T-helper 2 cell (primary cell): ENCODE measurements at places on chromosomes 12 and 14.

DNA sequence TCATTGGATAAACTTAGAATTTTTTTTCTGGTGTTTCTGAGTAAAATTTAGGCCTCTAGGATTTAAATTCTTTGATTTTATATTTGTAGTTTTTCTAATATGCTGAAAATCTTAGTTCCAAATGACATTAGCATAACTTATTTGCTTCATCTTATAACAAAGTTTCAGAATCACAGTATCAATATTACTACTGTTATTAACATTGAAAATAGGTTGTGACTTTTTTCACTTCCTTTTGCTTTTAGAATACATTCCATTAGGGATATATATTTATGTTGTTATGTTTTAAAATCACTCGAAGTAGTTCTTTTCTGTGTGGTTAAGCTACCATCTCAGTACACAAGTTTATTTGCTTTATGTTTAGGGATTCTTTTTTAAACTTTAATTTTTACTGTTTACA is 12.8 kb downstream of the RAB3IP start:
- DNase-seq: no peak

DNA sequence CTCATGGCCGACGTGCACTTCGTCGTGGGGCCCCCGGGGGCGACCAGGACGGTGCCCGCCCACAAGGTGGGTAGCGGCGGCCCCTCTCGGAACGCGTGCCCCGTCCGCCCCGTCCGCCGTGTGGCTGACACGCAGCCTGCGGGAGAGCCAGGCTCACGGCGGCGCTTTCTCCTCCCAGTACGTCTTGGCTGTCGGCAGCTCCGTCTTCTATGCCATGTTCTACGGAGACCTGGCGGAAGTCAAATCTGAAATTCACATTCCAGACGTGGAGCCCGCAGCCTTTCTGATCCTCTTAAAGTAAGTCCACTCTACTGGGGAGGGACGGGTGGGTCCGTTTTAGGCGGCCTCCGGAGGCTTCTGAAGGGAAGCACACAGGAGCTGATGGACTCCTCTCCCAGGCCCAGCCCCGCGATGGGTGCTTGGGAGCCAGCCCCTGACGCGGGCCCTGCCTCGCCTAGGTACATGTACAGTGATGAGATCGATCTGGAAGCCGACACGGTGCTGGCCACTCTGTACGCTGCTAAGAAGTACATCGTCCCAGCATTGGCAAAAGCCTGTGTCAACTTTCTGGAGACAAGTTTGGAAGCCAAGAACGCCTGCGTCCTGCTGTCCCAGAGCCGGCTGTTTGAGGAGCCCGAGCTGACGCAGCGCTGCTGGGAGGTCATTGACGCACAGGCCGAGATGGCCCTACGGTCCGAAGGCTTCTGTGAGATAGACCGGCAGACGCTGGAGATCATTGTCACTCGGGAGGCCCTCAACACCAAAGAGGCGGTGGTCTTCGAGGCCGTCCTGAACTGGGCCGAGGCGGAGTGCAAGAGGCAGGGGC is 1.1 kb downstream of the BTBD6 start:
- DNase-seq: no peak

DNA sequence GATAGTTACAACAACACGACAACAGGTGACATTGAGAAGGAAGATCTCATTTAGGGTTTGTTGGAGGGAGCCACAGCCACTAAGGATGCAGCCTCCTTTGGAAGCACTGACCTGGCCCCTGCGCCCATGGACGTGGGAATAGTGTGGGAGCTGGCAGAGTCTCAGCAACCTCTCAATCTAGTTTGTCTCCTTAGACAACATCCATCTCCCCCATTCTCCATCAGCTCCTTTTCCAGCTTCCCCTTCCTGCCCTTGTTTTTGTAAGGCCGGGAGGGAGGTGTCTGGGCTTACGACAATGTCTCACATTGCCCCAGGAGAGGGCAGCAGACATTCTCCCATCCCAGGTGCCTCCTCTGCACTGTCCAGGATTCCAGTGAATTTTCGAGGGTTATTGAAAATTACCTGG is 170.2 kb upstream of the PZP start:
- no peak for DNase-seq

- no peak for DNase-seq
Observed at GRCh38 chr14:20563971-20564370, 3.1 kb upstream of the RNASE9 start.

DNA sequence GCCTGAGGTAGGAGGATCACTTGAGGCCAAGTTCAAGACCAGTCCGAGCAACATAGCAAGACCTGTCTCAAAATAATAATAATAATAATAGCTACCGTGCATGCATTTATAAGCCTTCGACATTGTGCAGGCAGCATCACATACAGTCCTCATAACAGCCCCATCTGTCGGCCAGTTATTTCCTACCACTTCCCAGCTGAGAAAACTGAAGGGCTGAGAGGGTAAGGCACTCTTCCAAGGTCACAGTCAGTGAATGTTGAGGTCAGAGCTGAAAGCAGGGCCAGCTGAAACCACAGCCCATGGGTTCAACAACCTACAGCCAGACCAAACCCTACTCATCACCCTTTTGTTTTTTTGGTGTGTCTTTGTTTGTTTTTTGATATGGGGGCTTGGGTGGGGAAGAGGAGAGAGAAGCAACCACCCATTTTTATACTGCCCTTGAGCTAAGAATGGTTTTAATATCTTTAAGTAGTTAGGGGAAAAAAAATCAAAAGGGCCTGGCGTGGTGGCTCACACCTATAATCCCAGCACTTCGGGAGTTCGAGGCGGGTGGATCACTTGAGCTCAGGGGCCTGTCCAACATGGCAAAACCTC is 16.8 kb upstream of the ITPK1 start:
- peak; percentile 37 for DNase-seq

DNA sequence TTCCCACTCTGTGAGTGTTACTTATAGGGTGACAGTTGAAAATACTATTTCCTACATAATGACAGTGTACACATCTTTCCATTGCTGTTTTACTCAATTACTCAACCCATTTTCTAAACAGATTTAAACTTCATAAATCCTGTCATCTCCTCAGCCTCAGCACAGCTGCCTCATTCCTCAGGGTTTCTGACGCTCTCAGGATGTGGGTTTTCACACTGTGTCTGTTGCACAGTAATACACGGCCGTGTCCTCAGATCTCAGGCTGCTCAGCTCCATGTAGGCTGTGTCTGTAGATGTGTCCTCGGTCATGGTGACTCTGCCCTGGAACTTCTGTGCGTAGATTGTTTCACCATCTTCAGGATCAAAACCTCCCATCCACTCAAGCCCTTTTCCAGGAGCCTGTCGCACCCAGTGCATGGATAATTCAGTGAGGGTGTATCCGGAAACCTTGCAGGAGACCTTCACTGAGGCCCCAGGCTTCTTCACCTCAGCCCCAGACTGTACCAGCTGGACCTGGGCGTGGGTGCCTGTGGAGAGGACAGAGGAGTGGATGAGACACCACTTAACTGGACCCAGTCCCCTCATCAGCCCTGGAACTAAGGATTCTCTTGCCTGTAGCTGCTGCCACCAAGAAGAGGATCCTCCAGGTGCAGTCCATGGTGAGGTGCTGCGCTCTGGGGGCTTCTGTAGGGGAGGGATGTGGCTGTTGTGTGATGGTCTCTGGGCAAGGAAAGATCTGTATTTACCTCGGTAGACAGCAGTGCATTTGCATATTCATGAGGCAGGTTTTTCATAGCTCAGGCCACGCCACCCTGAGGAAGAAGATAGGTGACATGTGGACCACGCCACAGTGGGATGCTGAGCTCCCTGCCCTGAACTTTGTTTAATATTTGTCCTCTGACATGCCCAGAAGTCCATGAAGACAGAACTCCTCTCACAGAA is 750.2 kb downstream of the TMEM121 start:
- DNase-seq: peak; percentile 70

DNA sequence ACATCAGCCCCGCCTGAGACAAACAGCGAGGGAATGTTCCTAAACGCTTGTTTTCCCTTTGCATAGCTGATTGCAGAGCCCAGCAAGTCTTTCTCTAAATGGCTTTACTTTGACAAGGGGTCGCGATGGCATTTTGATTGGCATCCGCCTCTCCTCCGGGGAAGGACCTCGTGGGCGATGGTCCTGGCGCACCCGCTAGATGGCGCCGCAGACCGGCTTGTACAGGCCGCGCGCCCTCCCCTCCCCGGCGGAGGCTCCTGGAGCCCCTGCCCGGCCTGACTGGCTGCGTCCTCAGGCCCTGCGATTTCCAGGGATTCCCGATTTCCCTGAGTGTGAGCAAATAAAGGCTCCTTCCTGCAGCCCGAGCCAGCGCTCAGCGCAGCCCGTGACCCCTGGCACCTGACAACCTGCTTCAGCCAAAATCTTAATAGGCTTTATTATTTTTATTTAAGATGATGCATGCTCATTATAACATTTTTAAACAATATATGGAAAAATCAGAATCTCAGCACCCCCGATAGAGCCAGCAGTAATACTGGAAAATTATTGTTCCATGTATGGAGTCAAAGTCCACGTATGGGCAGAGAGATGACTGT is 468.3 kb downstream of the AACS start:
- no peak for DNase-seq

- no peak for DNase-seq
Observed at GRCh38 chr12:111673503-111673902, 12.3 kb downstream of the BRAP start.

DNA sequence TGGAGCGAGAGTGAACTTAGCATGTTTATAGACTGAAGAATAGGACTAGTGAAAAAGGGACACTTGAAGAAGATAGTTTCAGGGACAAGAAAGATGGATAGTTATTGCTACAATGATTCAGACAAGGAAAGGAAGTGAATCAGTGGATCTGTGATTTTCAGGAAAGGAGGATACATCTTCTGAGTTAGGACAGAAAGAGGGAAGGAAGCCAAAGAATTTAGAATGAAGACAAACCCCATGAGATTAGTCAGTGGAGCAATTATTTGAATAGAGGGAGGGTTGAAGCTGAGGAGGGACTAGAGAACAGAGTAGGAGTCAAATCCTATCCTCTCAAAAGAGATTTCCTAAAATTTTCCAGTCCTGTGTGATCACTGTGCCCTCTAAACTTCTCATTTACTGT is 282.7 kb downstream of the AKAP6 start:
- DNase-seq: no peak

DNA sequence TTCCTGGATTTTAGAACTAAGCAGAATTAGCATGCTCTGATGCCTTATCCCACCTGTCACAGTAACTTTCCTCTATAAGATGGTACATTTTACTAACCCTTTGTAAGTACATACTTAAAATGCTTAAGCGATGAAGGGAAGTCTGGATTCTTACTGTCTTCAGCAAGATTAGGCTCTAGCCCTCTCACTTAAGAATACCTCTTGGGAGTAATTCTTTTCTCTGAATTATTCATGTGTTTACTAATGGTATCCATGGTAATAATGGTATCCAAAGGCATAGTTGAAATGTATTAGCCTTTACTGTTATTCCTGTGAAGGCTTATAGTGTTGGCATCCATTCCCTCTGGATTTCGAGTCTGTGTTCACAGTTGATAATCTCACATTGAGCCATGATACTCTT is 176.9 kb downstream of the MON2 start:
- no peak for DNase-seq

GRCh38 chr12:76704693-76705092 is 59.2 kb upstream of the ZDHHC17 start:
- DNase-seq: no peak

DNA sequence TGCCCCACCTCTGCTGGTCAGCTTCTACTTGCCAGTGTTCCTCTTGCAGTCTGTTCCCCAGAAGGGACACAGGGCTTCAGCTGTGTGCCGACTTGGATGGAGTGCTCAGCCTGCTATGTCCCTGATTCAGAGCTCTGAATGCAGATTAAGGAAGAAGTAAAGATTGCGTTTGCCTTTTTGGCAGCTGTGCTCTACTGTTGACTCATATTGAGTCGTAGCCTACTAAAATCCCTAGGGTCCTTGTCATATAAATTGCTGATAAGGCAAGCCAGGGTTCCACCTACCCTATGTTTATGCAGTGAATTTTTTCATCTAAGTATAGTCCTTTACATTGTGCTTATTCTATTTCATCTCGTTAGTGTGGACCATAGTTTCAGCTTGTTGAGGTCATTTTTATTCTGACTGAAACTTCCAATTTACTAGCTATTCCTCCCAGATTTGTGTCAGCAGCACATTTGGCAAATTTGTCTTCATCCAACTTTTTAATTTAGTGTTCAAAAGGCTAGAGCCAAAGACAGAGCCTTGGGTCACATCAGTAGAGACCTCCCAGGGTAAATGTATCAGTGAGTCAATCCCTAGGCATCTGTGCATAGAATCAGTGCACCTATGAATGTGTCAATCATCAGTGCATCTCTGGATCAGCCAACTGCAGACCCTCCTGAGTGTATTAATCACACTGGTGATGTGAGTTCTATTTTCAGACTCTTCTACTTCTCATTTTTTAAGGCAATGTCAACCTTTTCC is 31.9 kb downstream of the CACNA1C start:
- DNase-seq: no peak

DNA sequence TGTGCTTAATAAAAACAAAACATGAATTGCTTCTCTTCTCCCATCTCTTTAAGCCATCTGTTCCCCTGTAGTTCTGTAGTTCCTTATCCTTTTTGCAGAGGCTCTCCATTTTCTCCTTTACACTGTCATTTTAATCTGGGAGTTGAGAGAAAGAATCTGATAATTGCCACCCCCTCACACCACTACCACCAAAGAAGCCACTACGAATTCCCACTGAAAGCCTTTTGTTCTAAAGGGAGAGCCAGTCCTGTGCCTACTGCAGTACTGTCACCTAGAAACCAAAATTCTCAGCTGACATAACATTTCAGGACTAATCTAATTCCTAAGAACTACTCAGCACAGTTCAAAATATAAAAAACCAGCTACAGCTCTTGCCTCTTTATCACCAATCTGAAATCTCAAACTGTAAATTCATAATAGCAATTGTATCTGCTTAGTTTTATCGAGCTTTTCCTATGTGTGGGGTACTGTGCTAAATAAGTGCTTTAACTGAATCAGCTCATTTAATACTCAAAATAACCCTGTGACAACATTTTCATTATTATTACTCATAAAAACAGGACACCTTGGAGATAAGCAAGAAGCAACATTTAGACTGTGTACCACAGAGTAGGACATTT is 72.4 kb downstream of the SPPL3 start:
- no peak for DNase-seq

GRCh38 chr14:53450871-53451270 is 297.7 kb upstream of the DDHD1 start:
- DNase-seq: no peak

DNA sequence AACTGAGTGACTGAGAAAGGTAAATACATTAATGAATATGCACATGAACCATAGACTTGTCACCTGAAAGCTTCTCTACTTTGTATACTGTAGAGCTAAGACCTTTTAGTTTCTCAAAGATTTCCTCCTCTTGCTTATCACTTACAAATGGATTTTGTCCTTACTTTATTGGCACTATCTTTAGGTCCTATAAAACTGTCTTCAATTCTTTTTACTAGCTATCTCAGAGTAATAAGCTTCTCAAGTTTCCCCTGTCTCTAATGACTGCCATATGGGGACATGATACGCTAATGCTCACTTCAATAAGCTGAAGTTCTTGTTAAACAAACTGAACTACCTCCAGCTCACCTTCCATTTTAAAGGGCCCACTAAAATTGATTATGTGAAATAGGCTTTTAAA is 468.2 kb upstream of the CCDC196 start:
- no peak for DNase-seq
